ENCODE measurements at places on chromosomes 7 and 10.

- no peak overlapping the region for H3K27ac ChIP-seq
- no peak for DNase-seq
Measured at GRCh38 chr10:52956461-52956860, 183.9 kb upstream of the MBL2 start.

GRCh38 chr10:11089272-11089671, 71.6 kb downstream of the CELF2 start:
- H3K27ac ChIP-seq = no peak overlapping the region
- H3K4me3 ChIP-seq = no peak overlapping the region
- no peak for DNase-seq
- H3K36me3 ChIP-seq = no peaks in the 10 kb centered on the region
- H3K27me3 ChIP-seq = no peaks in the 10 kb centered on the region
- no peaks in the 10 kb centered on the region for H3K4me1 ChIP-seq

- H3K36me3 ChIP-seq = no peaks in the 10 kb centered on the region
- no peak overlapping the region for H3K27ac ChIP-seq
- DNase-seq = no peak
Measured at GRCh38 chr10:34768972-34769330, 46.1 kb downstream of the PARD3 start.

- no peaks in the 10 kb centered on the region for H3K36me3 ChIP-seq
- no peak for DNase-seq
- no peak overlapping the region for H3K27ac ChIP-seq
- H3K4me1 ChIP-seq = no peaks in the 10 kb centered on the region
- H3K27me3 ChIP-seq = no peaks in the 10 kb centered on the region
Measured at GRCh38 chr7:38020121-38020785, 99.8 kb downstream of the EPDR1 start.

Data from Peyer's patch (tissue), 4 donors.